ENCODE measurements at places on chromosomes 11 and 22.

GRCh38 chr22:47474464-47474863, 712.0 kb downstream of the TBC1D22A start:
- DNase-seq = no peak

DNA sequence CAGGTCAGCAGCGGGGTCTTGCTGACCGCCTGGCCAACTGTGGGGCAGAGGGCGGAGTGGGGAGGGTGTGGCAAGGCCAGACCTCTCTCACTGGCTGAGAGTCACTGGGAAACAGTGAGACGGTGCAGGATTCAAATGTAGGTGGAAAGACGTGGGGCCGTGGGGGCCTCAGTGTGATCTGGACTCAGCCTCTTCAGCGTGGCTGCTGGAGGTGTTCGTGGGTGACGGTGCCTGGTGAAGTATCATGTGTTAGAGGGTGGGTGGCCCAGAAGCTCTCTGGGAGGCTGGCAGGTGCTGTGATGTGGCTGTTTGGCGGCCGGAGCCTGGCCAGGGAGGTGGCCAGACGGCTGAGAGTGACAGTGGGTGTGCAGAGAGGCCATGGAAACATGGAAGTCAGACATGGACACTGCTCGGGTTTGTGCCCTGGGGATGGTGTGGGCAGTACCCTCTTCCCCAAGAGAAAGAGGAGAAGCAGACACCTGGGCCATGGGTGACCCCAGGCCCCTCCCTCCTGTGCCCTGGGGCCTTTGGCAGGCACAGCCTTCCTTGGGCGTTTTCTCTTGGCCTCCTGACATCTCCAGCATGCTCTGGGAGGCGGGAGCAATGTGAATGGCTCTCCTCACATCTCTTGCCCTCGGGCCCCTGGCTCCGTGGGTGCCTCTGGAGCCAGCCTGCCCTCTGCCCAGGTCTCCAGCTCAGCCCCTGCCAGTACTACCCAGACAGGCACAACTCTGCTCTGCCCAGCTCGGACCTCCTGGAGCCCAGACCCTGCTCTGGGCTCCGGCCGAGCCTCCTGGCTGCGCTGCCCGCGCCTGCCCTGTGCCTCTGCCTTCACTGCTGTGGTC, 10.1 kb upstream of the ACR start:
- DNase-seq = no peak

DNA sequence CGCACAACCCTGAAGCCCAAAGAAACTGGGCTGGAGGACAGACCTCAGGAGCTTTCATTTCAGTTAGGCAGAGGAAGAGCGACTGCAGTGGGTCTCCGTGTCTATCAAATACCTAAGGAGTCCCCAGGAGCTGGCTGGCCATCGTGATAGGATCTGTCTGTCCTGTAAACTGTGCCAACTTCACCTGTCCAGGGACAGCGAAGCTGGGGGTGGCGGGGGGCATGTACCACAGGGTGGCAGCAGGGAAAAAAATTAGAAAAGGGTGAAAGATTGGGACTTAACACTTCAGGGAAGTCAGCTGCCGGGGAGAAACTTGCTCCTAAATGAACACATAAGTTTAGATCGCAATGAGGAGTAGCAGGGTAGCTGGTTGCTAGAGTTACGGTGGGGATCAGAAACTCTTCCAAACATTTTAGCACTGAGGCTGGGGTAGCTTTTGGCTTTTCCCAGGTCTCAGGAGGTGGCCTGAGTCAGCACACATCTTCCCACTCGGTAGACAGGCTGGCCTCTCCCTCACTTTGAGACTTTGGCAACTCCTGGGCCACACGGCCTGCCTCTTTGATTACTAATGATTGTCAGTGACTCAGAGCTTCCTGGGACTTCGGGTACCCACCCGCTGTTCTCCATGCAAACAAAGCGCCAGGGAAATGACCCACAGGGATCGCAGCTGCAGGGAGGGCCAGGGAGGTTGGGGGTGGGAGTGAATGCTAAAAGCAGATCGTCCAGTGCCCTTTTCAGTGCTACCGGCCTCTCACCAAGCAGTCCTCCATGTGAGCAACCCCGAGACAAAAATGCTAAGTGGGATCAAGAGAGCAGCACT, 2.9 kb upstream of the MTFP1 start:
- no peak for DNase-seq

DNA sequence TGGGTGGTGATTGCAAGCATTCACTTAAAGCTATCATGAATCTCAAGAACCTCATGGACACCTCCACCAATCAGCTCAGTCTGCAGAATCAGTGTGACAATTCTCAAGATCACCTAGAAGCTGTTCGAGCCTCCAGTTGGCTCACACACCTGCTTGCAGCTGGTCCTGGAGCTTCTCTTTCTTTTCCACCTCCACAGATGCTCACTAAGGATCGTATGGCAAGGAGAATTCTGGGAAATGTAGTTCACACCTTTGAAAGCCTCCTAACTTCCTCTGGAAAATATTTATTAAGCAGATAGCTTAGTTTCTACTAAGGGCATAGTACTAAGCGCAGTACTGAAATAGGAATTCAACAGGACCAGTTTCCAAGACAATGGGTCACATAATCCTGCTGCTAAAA, 26.2 kb downstream of the FSHB start:
- no peak for DNase-seq

DNA sequence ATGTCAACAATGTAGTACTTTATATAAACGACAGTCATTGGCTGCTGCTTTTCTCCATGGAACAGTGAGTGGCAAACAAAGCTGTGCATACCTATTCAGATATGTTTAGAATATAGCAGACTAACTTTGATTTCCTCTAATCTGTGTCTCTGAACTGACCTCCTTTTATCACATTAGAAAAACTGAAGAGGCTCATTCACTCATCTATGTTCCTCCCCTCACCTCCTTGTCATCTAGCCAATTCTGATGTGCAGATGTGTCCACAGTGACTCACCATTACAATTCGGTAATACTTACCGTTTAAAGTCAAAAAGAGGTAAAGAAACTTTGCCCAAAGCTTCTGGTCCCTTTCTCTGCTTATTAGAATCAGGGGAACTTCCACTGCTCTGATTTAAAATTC, 51.5 kb upstream of the RPS13 start:
- DNase-seq = no peak

DNA sequence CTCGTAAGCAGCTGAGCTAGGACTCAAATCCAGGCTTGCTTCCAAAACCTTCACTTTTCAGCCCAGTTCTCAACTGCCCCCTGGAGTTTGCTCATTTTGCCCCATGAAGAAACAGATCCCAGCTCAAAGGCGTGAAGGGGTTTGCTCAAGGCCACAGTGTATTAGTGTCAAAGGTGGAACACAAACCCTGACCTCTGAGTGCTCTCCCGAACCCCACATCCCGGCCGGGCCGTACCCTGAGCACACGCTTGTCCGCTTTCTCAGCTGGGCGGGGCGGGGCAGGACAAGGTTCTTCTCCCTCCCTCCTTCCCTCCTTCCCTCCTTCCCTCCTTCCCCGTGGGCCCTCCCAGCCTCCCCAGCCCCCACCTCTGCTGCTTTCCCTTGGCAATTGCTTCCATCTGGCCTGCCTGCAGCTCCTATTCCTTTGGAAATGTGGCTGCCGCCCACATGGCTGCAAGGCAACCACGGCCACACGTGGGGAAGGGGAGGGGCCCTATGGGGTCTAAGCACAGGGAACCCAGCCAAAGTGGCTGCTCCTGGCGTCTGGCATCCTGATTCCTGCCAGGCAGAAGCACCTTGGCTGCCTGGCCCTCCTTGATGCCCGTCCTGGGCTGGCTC, 4.1 kb downstream of the ST3GAL4 start:
- DNase-seq = no peak

DNA sequence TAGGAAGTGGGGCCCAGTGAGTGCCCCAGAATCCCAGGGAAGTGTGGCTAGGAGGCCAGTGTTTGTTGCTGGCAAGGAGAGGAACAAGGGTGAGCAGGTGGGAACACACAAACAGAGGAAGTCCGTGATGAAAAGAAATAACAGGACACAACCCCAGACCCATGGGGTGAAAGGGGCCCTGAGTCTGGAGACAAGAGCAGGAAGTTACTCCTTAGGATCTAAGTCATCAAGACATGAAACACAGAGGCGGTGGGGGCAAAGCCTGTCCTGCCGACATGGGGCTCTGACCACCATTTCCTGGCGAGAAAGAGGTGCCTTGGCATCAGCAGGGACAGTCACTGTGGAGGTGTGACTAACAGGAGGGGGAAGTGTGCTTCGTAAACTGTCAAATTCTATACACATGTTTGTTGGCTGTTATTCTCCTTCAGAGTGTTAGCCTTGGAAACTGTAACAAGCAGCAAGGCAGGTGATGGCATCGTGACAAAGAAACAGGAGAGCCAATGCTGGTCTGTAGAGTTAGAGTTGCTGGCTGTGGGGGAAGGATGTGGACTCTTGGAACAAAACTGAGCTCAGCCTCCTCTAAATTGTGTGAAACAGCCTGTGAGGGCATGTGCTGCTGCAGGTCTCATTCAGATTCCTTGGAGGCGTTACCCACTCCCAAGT, 21.7 kb downstream of the CHST1 start:
- DNase-seq = no peak

- DNase-seq = no peak
Observed at GRCh38 chr22:45918459-45919370, 58.2 kb downstream of the WNT7B start.

- DNase-seq = no peak
Observed at GRCh38 chr11:69866648-69867047, 47.4 kb upstream of the FGF3 start.

- DNase-seq = no peak
Observed at GRCh38 chr11:100963375-100963774, 166.2 kb downstream of the PGR start.

DNA sequence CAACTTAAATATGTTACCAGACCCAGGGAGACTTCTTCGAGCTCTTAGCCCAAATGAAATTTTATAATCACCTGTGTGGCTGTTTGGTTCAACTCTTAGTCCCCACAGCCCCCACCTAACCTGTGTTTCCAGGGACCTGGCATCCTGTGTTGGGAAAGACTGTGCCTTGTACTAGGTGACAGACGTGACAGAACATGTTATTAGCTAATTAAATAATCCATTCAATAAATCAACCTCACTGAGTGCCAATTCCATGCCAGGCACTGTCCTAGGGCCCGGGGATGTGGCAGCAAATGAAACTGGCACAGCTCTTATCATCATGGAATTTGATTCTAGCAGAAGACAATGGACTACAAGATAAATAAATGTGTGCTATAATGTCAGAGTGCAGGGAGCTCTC, 431.9 kb downstream of the MIAT start:
- DNase-seq = no peak

- DNase-seq = no peak
Observed at GRCh38 chr22:49373801-49374226, 453.9 kb downstream of the BRD1 start.

DNA sequence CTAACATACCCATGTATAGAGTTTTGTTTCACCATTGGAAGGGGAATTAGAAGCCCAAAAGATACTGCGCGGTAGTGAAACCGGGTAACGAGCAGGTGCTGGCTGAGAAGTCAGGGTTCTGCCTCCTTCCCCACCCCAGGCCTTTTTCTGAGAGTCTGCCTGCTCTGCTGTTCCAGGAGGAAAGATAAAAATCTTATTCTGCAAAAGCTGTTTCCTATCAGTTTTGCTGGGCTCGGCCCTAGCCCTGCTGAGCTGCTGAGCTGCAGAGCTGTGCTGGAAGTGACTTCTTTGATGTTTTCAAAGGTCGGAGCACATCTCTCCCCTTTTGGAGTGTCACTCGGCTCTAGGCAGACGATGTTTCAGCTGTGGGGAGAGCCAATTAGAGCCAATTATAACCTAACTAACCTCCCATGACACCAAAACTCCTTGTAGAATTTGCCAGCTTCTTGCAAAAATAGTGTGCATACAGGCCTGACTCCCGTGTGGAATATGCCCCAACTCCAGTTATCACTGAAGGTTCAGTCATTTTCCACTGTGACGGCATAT, 59.4 kb downstream of the SPATA19 start:
- DNase-seq = no peak

DNA sequence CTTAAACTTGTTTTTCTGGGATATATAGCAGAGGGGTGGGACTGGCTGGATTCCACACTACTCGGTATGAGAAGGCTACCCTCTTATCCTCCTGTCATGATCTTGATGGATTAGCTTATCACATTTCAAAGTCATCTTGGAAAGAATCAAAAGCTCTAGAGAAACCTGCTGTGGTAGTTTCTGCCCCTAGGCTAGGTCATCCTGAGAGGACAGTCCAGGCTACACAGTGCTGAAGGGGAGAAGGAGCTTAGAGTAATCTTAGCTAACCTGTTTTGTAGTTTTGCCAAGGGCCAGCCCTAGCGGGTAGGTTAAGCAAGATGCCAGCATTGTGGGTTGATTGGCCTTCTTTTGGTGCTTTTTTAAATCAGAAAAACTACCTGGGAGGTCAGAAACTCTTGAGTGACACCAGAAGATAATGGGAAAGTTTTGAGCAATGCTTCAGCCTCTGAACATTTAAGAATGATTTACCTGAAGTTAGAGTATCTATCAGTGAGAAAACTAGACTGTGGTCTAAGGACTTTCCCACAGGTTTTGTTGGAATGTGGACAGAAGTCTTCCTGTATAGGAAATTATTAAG, 21.3 kb downstream of the PIWIL4 start:
- DNase-seq = no peak

GRCh38 chr11:115428306-115428705, 75.9 kb downstream of the CADM1 start:
- no peak for DNase-seq

GRCh38 chr22:31253949-31254348, 38.3 kb downstream of the PIK3IP1 start:
- no peak for DNase-seq

DNA sequence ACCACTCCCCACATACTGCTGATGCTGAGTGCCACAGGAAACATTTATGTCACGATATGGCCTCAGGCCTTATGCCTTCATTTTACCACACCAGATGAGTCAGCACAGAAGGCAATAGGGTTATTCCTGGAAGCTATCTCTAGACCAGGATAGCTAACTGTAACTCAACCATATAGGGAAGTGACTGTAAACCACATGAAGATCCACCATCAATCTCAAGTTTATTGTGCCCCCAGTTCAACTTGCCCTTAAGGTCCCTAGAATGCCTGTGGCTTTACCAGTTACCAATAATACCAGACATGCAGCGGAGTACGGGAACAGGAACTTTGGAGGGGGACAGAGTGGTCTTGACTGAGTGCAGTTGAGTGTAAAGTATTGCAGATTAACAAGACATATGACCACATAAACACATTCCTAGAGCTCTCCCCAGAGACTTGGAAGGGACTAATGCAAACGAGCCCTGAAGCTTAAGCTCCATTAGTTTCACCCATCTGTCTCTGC, 180.9 kb downstream of the KIF18A start:
- DNase-seq = no peak

GRCh38 chr11:197741-198235, 4.9 kb downstream of the SCGB1C1 start:
- no peak for DNase-seq

DNA sequence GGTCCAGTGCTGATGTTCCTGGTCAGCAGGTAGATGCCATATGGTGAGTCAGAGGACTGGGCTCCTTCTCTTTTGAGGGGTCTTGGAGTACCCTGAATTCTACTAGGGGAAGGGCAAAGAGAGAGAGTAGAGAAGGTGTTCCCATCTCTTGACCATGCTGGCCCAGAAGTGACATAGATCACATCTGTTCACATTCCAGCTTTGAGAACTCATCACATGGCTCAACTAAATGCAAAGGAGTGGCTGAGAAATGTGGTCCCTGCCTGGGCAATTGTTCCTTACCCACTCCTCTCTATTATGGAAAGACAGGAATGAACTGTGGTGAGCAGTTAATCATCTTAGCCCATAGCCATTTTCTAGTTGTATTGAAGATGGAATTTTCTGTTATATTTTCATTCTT, 105.4 kb upstream of the TIMP3 start:
- no peak for DNase-seq

Measured in stimulated activated CD8-positive, alpha-beta memory T cell treated with anti-CD3 and anti-CD28 coated beads, Interleukin-4, amount 100 ng/mL, for 1 hour (primary cell).